ENCODE measurements at places on chromosomes 5 and 9.

- no peak for DNase-seq
These were observed 408.2 kb upstream of the PRR16 start for GRCh38 chr5:120055858-120056257.

DNA sequence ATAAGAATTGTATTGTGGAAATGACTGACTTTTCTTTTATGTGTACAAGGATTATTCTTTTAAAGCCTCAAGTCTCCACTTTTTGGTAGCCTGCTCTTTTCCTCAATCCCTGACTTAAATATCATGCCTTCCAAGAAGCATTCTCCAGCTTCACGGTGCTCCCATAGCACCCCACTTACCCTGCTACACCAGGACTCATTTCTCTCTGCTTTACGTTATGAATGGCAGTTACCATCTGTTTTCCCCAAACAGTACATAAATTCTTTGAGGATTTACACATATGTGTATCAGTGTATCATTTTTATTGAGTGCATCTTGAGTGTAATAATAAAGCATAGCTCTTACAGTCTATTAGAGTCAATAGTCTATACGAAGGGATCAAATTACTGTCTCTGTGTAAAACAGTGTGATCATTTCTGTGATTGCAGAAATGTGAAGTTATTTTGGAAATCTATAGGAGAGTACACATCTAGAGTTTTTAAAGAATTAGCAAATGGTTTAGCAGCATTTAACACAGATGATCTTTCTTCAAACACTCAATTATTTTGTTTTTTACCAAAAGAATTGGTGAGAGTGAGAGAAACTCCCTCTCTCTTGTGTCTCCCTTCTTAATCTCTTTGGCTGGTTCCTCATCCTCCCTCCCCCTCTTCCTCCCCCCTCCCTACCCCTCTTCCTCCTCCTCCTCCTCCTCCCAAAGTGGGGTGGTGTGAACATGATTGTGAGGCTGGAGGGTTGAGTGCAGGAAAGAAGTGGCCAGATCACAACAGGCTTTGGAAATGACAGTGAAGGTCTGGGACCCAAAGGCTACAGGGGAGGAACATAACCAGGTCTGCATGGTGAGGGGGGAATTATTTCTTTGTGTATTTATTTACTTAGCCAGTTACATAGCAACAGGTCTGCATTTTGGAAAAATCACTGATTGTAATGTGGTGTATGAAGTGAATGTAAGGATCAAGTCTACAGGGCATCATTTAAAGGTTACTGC lies 27.6 kb upstream of the ECM2 start:
- DNase-seq, result no peak

- DNase-seq, result no peak
These were observed 136.5 kb downstream of the PBX3 start for GRCh38 chr9:125883565-125884217.

DNA sequence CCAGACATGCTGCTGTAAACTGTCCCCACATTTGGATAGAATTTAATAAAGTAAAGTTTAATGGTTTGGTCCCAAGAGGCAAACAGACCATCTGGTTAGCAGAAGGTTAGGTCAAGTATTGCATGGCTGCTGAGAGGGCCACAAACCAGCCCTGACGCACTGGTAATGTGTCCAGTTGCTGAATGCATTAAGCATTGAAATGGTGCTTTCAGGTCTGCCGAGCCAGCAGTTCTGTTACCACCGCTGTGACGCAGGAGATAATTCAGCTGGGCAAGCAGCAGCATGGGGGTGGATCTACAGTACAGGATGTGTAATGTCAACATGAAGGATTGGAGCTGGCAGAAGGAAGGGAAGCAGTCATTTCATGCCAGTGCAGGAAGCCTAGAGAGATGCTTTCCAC lies 16.0 kb downstream of the ZNF462 start:
- DNase-seq, result peak; percentile 30

DNA sequence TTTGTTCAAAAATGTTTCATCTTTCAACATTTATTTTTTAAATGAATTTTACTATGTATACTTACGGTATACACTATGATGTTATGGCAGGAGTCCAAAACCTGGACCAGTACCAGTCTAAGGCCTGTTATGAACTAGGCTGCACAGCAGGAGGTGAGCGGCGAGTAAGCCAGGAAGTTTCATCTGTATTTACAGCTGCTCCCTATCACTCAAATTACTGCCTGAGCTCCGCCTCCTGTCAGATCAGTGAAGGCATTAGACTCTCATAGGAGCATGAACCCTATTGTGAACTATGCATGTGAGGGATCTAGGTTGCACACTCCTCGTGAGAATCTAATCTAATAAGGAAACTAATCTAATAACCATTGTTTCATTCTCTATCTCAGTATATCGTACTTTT lies 715.5 kb upstream of the PTPRD start:
- DNase-seq, result no peak

GRCh38 chr9:132008184-132008803 lies 71.4 kb downstream of the MED27 start:
- no peak for DNase-seq

DNA sequence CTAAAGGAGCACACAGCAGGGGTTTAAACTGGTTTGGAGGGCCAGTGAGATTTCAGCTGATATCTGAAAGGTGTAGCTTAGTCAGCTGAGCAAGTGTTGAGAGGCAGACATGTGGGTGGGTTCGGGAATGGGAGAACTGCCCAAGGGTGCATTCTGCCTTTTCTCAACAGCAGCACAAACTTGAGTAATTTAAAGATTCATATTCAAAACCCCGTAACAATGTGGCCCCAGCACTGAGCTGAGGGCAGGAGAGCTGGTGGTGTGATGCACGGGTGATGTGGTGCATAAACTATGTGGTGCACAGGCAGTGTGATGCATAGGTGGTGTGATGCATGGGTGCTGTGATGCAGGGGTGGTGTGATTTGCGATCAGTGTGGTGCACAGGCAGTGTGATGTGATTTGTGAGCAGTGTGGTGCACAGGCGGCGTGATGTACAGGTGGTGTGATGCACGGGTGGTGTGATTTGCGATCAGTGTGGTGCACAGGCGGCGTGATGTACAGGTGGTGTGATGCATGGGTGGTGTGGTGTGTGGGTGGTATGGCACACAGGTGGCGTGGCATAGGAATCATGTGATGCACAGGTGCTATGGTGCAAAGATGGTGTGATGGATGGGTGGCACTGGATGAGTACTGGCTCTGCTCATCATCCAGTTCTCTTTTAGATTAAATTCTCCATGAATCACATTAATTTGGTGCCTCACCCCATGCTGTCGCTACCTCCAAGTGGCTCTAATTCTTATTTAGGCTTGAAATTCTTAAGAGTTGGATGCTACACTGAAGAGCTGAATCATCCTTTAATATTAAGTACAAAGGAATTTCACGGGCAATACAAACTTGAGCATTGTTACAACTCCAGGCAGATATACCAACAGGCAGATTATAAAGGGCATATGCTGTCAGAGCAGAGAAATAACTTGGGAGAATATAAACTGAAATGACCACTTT lies 53.6 kb downstream of the DAP start:
- DNase-seq, result no peak

DNA sequence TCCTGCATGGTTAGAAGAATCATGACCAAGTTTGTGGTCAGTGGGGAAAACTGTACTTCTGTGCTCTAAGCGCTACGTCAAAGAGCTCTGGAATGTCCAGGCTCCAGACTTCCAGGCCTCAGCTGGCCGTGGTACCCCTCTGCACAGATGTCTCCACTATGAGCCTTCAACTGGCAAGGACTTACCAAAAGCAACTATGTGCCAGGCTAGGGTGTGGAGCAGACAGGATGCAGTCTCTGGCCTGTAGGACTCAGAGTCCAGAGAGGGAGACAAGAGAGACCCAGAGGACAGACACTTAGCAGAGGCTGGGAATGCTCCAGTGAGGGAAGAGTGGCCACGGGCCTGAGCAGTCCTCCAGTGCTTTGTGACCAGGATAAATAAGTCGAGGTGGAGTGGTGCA lies 31.0 kb upstream of the TCF7 start:
- no peak for DNase-seq

GRCh38 chr9:134357631-134358025 lies 31.4 kb downstream of the RXRA start:
- no peak for DNase-seq

DNA sequence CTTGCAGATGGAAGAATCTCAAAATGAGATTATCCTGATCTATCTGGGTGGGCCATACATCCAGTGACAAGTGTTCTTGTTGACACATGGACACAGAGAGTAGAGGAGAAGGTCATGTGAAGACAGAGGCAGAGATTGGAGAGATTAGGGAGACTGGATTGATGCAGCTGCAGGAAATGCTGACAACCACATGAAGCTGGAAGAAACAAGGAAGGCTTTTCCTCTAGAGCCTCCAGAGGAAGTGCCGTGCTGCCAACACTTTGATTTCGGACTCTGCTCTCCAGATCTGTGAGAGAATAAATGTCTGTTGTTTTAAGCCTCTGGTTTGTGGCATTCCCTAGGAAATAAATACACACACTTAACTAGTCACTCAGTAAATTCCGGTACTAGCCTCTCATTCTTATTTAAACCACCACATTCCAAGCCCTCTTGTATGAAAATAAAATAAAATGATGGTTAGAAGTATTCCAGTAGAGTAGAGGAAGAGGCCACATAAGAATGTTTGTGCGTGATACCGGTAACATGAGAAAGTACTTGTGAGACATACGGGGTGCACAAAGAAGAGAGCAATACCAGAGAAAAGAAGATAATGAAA lies 110.9 kb upstream of the DMAC1 start:
- DNase-seq, result no peak

GRCh38 chr5:179199246-179199645 lies 139.1 kb downstream of the ZNF354C start:
- DNase-seq, result no peak

DNA sequence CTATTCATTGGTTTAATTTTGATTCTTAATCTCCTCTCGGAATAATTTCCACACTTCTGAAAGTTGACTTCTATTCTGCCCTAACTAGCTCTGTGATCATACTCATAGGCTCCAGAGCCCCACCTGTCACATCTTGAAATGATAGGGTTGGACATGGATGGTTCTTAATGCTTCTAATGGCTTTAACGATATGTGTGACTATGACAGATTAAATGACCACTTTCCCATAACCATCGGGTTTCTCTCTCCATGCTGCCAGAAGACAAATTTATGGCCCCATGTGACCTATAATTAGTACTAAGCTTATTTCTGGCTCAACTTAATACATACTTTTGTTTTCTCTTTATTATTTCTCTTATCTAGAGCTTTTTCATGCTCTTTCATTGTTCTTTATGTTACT lies 251.1 kb upstream of the TUT7 start:
- no peak for DNase-seq

DNA sequence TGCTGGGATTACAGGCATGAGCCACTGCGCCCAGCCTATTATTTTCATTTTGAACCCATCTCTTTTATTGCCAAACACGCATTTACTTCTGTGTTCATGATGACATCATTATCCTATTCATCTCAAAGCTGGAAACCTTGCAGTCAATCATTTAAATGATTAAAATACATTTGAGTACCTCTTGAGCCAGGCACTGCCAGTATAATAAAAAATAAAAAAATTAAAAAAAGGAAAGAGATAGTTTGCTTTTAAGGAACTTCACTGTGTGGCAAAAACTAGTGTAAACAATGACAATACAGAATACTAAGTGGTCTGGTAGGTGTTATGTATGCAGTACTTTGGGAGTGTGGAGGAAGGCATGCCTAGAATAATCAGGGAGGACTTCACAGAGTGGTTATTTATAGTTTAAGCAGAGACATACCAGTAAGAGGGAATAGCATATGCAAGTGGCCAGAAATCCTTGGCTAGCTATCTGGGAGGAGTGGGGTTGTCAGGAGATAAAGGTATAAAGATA lies 8.6 kb downstream of the NSD1 start:
- DNase-seq, result no peak

DNA sequence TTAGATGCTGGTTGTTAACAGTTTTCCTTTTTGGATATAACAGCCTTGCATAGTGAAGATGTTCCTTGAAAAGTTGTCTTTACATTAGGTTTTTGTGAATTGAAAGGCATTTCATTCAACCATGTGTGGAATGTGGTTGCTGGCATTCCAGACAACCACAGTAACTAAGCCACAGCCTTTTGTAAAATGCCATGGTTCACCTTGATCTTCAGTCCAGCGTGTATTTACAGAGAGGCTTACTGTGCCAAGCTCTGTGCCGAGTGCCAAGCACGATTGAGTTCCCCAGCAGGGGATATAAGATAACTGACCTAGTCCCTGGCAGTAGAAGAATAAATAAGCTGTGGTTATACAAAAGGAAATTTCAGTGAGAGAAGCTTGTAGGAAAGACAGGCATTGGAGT lies 4.9 kb downstream of the EXOSC2 start:
- no peak for DNase-seq

GRCh38 chr9:112145886-112146285 lies 29.2 kb downstream of the SUSD1 start:
- DNase-seq, result no peak

GRCh38 chr9:20781092-20781491 lies 97.0 kb downstream of the FOCAD start:
- DNase-seq, result no peak

DNA sequence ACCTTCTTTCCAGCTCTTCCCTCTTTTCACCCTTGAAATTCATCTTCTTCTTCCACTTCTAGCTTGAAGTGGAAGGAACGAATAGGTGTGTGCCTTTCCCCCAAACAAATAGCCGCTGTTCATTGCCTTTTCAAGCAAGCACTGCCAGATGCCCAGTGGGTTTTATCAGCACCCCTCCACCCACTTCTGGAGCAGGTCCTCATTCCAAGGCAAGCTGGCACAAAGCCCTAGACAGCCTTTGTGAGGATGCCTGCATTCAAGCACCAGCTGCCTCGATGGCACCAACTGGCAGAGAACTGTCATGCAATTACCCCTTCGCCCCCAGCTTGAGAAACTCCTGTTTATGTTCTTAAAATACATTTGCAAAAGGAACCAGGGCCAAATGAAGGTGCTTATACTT lies 36.5 kb downstream of the SERINC5 start:
- no peak for DNase-seq

DNA sequence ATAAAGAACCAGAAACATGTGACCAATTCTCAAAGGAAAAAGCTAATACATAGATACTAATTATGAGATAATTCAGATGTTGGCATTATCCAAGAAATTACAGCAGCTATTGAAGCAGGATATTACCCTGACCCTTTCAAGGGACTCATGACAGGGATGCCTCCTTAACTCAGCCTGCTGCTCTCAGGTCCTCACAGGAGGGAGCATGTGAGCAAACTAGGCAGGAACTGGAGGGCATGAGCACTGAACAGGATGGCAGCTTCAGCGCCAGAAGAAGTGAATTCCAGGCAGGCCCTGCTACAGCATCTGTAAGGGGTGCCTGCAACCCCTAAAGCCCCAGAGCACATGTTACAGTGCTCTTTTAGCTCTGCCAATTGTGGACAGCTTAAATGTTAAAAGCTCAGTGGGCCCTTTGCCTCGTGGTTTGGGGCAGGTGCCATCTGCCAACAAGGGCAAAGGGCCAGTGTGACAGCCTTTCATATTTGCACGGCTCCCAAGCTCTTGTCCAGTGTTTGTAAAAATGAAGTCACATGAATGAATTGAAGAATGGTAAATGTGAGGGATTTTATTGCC lies 464.7 kb upstream of the COX7C start:
- no peak for DNase-seq

- DNase-seq, result no peak
These were observed 24.2 kb upstream of the SHISAL2B start for GRCh38 chr5:64666078-64666477.
